ENCODE measurements at places on chromosomes 2 and 18. TPM values are rescaled to one million over a fixed set of nuclear protein-coding genes. Genes with fewer than 3 reads are reported as not detected.

- no peaks in the 10 kb centered on the region for H3K36me3 ChIP-seq
- H3K4me3 ChIP-seq: no peak overlapping the region
- peaks cover 7% of the 10 kb centered on the region for H3K27me3 ChIP-seq
- no peaks in the 10 kb centered on the region for H3K4me1 ChIP-seq
- no peak for DNase-seq
Observed at GRCh38 chr18:56541793-56542192, 96.6 kb downstream of the TXNL1 start.

GRCh38 chr18:29494371-29494770, 1317.4 kb upstream of the CDH2 start:
- H3K4me1 ChIP-seq: no peaks in the 10 kb centered on the region
- H3K27me3 ChIP-seq: no peaks in the 10 kb centered on the region
- DNase-seq: no peak

- H3K4me1 ChIP-seq: peaks cover 2% of the 10 kb centered on the region
- no peaks in the 10 kb centered on the region for H3K36me3 ChIP-seq
- H3K4me3 ChIP-seq: no peak overlapping the region
- H3K27ac ChIP-seq: no peak overlapping the region
Observed at GRCh38 chr2:105631922-105632321, 112.8 kb upstream of the NCK2 start.

DNA sequence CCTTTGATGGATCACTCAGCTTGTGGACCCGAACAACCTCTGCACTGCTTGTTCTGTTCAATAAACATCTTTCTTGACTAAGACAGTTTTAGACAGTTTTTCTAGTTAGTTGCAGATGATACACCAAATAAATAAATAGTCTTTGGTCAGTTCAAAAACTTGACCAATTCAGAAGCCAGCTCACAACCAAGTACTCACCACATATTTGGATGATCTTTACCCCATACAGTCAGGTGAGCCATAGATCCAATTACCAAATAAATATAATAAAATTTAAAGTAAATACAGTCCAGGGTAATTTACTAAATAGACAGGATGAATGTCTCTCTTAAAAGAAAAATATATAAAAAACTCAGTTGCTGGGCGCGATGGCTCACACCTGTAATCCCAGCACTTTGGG, 18.2 kb downstream of the SCN3A start:
- no peaks in the 10 kb centered on the region for H3K27me3 ChIP-seq
- no peak overlapping the region for H3K27ac ChIP-seq
- DNase-seq: no peak
- no peak overlapping the region for H3K4me3 ChIP-seq
- no peaks in the 10 kb centered on the region for H3K4me1 ChIP-seq

GRCh38 chr18:69518989-69519388, 118.3 kb downstream of the DOK6 start:
- no peaks in the 10 kb centered on the region for H3K36me3 ChIP-seq
- no peaks in the 10 kb centered on the region for H3K4me1 ChIP-seq
- no peak overlapping the region for H3K4me3 ChIP-seq
- H3K27me3 ChIP-seq: peaks cover 2% of the 10 kb centered on the region
- no peak for DNase-seq

DNA sequence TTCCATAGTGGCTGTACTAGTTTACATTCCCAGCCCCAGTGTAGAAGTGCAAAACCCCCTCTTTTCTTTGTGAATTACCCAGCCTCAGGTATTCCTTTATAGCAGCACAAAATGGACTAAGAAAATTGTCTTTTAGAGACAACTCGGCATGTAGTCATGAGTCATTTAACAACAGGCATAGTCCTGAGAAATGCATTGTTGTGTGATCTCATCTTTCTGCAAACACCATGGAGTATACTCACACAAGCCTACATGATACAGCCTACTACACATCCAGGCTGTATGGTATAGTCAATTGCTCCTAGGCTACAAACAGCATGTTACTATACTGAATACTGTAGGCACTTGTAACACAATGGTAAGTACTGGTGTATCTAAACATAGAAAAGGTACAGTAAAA, 44.4 kb upstream of the MBP start:
- H3K4me3 ChIP-seq: no peak overlapping the region
- H3K27ac ChIP-seq: no peak overlapping the region
- H3K4me1 ChIP-seq: no peaks in the 10 kb centered on the region
- peaks cover 6% of the 10 kb centered on the region for H3K27me3 ChIP-seq
- no peaks in the 10 kb centered on the region for H3K36me3 ChIP-seq
- no peak for DNase-seq

The GPR55 gene
- 42.1 TPM for total RNA-seq

The NXPH2 gene
- not detected for total RNA-seq

The DLGAP1 gene
- not detected for total RNA-seq
